Stimulated activated CD8-positive, alpha-beta memory T cell treated with anti-CD3 and anti-CD28 coated beads, Interleukin-15, amount 100 ng/mL, for 24 hours (primary cell): ENCODE measurements at places on chromosomes 1 and 21.

- DNase-seq, result no peak
These were observed 957 bp downstream of the CAPN9 start for GRCh38 chr1:230747890-230748800.

GRCh38 chr1:32263744-32264143 is 12.7 kb downstream of the LCK start:
- no peak for DNase-seq

DNA sequence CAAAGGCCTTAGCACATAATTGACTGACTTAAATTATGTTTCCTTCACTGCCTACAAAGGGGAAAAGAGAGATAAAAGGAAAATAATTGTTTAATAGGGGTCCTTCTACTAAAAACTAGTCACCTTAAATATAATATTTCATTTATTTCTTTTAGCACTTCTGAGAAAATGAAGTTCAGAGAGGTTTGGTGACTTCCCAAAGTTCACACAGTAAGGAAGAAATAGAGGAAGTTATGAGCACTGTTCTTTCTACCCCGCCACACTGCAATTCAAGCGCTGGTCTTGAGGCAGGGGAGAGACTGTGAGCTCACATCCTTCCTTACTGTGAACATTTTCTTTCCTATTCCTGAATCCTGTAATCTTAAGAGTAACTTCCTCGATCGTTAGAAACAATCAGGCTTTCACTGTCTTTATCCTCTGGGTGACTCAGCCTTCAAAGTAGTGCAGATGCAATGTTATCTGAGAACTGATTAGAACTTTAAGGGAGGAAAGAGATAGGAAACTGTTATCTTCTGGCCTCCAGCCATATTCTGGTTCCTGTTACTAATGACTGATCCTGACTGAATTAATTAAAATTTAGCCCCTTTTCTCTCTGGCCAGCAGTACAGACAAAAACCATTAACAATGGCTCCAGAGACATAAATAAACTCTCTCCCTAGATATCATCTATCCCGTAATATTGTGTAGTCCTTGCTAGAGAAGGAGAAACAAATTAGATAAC is 6.8 kb downstream of the RGS5 start:
- DNase-seq, result no peak

DNA sequence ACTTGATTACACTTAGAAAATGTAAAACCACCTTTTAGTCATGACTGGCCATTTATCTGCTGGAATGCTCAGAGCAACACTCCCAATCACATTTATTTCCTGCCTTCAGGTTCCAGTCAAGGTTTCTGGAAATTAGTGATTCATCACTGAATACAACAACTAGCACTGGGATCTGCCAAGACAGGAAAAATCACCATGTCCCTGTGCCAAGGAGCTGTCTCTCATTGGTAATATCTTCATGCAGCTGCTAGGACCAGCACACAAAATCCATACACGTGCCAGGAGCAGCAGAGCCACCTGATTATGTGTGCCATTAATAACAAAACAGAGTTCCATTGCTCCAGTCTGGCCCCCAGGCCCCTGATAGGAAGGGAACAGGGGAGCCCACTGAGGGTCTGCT is 194.6 kb downstream of the TNR start:
- no peak for DNase-seq

- no peak for DNase-seq
These were observed 17.9 kb upstream of the PWP2 start for GRCh38 chr21:44089001-44089911.

- DNase-seq, result no peak
These were observed 94.3 kb upstream of the GALNT2 start for GRCh38 chr1:229972600-229973296.

DNA sequence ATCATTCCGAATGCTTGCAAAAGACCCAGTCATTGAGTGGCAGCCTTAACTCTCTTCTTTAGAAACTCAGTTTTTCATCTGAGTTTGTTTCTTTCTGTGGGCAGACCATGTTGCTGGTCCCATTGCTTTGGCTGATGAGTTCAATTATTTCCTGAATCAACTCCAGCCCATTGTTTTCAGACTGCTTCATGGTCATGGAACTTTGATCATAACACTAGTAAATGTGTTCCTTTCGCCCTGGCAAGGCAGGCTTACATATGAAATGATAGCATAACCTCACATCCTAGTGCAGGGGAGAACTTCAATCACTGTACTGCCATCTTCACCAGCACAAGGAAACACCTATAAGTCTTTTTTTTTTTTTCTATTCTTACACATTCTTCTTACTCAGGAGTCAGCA is 50.0 kb upstream of the DUSP10 start:
- no peak for DNase-seq

GRCh38 chr1:100706296-100706695 is 13.2 kb upstream of the VCAM1 start:
- DNase-seq, result no peak

DNA sequence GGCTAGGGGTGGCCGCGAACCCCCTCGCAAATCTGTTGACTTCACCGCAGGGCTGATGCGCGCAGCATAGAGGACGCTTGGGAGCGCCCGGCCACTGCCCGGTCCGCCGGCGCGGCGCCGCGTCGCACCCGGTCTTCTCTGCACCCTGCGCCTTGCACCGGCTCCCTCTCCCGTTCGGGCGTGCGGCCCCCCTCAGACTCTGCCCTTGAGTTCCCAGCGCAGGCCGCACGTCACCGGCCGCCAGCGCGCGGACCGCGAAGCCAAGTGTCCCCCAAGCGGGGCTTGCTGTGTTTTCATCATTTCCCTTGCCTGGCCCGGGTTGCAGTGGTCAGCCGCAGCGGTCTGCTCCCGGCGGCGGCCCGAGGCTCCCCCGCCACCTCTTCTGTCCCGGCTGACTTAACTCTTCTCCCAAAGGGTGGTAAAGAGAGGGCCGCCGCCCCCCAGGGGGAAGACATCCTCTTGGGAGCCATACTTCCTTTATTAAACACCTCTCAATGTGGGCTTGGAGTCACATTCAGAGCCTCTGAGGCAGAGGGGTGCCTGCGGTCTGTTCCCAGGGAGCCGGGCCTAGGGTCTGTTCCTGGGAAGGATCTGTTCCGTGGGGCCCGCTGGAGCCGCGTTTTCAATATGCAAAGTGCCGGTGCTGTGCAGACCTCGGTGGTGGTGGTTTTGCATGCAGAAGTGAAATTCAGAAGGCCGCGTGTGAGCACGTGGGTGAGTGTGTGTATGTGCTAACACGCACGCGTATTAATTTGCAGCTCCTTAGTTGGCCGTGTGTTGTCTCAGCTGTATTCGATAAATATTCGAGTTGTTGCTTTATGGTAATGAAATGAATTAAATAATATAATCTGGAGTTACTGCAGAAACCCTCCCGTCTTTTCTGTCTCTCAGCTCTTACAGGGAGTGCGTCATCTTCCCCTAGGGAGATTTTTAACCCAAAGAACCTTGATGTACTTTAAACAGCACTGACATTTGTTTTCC is 17.6 kb downstream of the PBX1 start:
- DNase-seq, result no peak

GRCh38 chr1:245997471-245998258 is 509.4 kb downstream of the SMYD3 start:
- DNase-seq, result no peak

- DNase-seq, result no peak
These were observed 61.8 kb upstream of the GORAB start for GRCh38 chr1:170470121-170470520.

DNA sequence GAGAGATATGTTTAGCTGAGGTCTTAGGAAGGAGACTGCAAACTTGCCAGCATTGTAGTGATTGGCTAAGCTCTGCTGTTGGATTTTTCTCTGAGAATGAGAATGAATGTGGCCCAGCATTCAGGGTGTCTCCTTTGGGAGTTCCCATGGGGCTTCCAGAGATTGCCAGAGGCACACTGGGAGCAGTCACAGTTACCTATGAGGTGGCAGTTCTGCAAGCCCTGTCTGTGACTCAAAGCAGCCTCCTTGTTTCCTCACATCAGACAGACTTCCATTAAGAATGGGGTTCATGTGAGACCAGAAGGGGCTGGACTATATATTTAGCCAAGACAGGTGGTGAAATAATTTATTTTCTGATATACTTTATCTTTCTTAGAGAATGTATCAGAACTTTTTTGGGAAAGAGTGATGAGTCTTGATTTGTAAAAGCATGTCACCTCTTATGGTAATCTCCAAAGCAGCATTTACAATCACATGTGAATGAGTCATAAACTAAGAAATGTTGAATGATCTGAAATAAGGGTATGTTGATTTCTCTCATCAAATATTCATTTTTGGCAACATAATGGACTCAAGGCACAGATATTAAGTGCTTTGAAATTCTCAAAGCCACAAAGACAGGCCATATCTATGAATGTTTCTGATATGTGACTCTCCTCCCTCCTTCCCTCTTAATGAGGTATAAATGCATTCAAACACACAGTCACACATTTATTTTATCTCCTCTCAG is 9.5 kb upstream of the SLC19A2 start:
- no peak for DNase-seq

- DNase-seq, result no peak
These were observed 144.5 kb downstream of the SEC16B start for GRCh38 chr1:177825276-177825901.

DNA sequence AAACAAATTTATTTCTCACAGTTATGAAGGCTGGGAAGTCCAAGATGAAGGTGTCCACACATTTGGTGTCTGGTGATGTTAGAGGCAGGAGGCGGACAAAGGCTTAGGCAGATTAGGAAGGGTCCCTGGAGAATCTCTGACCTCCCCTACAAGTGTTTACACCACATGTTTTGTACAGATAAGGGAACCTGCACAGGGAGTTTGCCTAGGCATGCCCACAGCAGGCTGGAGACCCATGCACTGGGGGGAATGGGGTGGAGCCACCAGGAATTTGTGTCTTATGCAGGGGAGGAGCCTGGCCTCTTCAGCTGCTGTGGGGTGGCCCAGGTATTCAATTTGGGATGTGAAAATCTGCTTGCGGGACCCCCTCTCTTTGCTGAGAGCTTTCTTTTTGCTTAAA is 131.3 kb downstream of the PATJ start:
- DNase-seq, result no peak

- DNase-seq, result no peak
These were observed 4.6 kb upstream of the KRTAP10-1 start for GRCh38 chr21:44544566-44544965.

- no peak for DNase-seq
These were observed 298.7 kb downstream of the GRIK1 start for GRCh38 chr21:29641001-29641634.

- no peak for DNase-seq
These were observed 45.7 kb upstream of the ARHGEF16 start for GRCh38 chr1:3408751-3409266.

GRCh38 chr1:198212675-198213074 is 55.9 kb downstream of the NEK7 start:
- DNase-seq, result no peak

DNA sequence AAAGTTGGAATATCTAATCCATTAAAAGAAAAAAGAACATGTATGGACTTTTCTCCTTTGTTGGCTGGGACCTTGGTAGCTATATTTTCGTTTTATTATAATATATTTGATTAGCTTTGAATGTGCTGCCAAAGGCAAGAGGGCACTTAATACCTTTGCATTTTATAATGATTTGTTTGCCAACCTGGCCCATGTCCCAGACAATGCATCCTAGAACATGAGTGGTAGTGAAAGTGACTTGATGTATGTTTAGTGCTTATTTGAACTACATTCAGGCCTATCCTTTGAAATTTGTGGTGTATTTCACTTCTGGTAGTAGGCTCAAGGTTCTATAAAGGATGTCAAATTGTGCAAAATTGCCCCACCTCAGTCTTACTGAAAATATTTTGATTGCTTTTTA is 25.9 kb downstream of the CACHD1 start:
- DNase-seq, result no peak

GRCh38 chr1:211530102-211530501 is 38.1 kb upstream of the RD3 start:
- DNase-seq, result no peak
